NCI-H82 (cell line): ENCODE measurements at places on chromosomes 5 and 9.

DNA sequence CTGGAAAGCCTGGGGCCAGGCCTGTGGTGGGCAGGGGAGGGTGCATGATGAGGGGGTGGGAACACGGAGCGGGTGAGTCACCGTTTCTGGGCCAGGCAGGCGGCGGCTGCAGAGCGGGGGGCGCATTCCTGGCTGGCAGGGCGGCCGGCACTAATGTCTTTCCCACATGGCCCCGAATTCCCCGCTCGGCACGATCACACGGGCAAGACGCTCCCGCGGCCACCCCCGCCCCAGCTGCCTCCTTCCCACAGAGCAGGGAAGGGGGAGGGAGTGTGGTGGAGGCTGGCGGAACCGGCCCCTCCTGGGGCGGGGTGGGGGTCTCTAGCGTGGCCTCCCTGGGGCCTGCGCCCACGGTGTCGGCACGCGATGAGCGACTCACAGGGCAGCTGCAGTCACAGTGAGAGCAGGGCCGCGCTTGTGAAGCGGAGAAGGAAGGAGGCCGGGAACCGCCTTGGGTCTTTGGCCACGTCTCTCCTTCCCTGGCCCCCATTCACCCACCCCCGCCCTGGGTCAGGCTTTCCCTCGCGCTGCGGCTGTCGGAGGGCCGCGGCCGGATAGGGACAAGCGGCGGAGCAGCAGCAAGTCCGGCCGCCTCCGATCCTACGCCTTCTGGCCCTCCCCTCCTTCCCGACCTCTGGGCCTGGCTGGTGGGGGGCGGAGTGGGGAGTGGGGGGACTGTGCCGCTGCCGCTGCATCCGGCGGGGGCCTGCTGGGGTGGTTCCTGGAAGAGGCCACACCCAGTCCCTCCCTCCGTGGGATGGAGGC is 48.9 kb downstream of the CXXC5 start:
- peak; percentile 34 for DNase-seq

DNA sequence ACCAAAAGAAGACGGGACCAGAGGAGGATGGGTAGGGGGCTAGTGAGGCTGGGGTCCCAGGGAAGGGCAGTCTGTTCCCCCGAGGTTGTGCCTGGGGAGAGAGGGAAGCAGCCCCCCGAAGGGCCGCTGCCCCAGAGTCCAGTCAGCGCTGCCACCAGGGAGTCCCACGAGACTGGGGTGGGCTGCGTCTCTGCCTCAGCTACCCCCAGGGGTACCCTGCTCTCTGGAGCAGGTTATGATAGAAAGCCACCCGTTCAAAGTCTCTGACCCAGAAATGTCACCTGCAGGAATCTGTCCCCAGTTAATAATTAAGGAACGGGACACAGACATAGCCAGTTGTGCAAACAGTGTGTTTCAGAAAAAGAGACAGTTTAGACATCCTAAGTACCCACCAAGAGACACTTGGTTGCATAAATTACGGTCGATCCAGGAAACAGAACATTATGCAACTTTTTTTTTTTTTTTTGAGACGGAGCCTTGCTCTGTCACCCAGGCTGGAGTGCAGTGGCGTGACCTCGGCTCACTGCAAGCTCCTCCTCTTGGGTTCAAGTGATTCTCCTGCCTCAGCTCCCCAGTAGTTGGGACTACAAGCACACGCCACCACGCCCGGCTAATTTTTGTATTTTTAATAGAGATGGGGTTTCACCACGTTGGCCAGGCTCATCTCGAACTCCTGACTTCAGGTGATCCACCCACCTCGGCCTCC is 10.7 kb upstream of the AGPAT2 start:
- no peak for DNase-seq

GRCh38 chr5:119022017-119022745 is 33.8 kb upstream of the DTWD2 start:
- no peak for DNase-seq

GRCh38 chr5:45800331-45800730 is 104.2 kb upstream of the HCN1 start:
- DNase-seq = no peak

DNA sequence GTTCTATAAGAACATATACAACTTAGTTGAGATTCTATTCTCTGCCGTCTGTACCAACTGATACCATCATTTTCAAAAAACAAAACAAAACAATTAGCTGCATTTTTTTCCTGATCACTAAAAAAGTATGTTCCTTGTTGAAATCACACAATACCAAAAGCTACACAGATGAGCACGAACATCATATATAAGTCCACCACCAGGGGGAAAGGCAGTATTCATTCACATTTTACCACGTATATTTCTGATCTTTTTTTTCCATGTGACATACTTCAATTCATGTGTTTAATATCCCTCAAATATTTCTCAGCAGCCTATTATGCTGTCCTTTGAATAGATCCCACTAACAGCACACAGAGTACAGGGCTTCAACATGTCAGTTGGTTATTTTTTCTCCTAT is 40.6 kb downstream of the IRX2 start:
- no peak for DNase-seq

DNA sequence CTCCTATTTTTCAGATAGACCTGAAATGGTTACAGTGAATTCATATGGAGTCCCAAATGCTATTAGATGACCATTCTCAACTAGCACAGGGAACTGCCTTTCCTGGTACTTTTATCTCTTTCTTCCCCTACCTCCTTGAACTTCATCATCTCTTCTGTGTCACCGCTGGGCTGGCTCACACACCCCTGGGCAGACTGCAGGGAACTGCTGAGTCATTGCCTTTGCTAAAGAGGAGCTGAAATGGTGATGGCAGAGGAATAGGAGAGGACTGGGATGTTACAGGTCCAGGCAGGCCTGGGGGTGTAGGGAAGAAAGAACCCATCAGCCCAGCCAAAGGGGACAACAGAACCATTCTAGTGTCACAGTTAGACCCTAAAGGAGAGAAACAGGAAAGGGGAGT is 322.3 kb downstream of the ASTN2 start:
- no peak for DNase-seq

GRCh38 chr5:134226441-134227192 is 744 bp upstream of the PPP2CA start:
- peak; percentile 48 for DNase-seq

DNA sequence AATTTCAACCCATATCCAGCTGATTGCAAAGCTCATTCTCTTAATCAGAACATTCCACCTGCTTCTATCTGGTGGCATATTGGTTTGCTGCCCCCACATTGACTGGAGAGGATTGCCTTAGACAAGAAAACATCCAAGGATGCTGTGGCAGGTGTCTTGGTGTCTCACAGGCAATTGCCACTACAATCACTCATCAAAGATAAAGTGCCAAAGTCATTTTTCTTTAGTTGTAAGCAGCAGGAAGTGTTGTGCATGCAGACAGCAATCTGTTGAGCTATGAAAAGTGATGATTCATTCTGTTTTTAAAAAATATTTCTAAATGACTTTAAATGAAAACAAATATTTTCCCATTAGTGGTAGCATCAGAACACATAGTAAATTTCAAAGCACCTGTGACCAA is 53.9 kb downstream of the CDH6 start:
- no peak for DNase-seq

DNA sequence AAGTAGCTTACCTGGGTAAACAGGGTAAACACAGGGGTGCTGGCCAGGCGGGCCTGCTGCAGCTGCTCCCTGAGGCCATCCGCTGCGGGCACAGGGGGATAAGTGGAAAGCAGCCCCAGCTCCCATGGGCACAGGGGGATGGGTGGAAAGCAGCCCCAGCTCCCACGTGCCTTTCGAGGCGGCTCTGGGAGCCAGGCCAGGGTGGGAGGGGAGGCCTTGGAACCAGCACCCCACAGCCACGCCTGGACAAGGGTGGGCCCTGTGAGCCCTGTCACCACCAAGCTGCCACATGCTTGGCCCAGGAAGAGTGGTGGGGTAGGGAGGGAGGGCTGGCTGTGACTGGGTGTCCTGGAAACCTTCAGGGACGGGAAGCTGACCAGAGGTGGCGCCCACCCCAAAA is 7.8 kb upstream of the CARD9 start:
- DNase-seq = no peak

- DNase-seq = no peak
These were observed 48.3 kb upstream of the EGFL7 start for GRCh38 chr9:136614372-136614922.

- DNase-seq = no peak
These were observed 35.2 kb downstream of the COL27A1 start for GRCh38 chr9:114190563-114190905.

DNA sequence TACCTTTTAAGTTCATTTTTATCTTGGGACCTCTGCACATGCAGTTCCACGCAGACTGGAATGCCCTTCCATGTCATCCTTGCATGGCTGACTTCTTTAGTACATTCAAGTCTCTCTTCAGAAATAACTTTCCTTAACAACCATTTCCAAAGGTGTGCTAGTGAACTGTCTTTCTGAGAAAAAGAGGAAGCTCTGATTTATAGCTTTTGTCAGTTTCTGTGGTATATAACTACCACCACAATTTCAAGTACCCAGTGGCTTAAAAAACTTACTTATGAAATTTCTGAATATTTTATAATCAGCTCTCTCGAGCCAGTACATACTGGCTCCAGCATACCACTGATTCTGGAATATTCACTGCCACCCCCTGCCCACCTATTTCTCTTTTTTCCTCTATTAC is 1613.8 kb downstream of the MAT2B start:
- DNase-seq = no peak

DNA sequence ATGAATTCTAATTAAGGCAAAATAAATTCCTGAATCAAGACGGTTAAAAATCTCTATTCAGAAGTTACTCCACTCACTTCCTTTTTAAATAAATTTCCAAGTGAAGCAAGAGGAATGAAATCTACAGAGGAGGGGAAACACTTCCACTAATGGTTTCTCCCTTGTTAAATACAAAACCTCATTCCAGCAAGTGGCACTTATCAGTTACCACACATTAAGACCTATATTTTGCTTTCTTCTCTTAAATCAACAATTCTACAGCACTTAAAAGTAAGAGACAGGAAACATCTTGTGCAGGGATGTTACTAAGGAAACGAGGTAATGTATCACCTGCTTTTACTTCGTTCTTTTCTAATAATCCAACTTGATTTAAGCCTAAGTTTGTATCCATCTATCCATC is 172.6 kb downstream of the RAPGEF6 start:
- DNase-seq = no peak

DNA sequence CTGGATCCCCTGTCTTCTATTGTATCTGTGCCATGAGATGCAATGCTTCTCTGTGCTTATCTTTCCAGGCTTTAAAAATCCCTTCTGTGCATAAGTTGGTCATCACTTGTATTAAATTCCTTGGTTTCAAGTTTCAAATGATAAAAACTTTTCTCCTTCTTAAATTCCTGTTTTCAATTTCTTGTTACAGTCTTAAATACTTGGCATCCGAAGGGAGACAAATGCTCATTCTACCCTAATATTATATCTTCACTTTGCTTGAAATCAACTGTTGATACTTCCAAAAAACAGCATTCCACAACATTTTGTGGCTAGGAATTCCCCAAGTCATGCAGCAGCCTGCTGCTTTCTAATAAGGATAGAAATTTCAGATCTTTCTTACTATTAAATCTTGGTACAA is 413.2 kb upstream of the ACTBL2 start:
- no peak for DNase-seq

DNA sequence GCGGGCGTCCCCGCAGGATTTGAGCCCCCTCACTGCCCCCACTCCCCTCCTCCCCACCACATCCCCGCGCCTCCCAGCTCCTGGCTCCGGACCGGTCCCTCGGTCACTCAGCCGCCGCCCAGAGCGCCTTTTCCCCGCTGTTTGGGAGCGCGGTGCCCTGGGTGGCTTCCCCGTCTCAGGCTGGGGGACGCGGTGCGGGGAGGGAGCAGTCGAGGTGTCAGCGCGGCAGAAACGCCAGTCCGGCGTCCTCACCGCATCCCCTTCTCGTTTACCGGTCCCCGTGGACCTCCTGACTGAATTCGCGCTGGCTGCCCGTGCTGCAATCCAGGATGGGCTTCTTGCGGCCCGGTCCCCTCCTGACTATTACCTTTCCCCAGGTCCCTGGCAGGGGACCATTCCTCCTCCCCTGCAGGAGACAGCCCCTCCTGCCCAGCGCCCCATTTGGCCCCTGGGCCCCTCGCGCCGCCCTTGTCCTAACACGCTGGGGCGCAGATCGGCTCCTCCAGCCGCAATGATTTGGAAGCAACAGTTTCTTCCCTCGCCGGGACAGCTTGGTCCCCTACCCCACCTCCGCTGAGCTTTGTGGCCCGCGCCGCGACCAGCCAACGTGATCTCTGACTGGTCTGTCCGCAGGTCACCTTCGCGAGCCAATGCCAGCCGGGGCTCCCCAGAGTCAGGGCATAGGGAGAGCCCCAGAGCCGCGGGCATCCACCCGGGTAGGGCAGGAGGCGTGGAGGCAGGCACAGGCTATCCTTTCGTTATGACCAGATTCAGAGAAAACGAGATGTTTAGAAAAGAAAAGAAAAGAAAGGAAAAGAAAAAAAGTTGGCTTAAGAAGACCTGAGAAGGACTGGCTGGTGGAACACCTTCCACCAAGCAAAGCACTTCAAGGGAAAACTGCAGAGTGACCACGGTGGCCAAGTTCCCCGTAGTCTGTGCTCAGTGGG is 1.2 kb downstream of the ANKRD33B start:
- peak; percentile 41 for DNase-seq

DNA sequence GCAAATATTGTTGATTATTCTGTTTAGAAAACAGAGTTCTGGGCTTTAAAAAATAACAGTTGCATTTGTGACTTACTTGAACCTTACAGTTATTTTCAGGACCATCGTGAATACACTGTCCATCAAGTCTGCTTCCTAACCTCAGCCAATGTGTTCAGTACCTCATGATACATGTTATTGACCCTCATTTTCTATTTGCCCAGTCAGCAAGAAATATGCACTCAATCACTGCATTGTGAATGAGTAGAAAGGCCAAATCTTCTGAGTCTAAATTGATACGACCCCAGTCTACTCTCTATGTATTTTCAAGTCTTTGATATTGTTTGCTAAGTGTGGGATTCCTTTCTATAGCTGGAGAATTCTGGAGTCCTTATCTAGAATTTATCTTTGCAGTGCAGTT is 156.2 kb downstream of the RAB3C start:
- no peak for DNase-seq

DNA sequence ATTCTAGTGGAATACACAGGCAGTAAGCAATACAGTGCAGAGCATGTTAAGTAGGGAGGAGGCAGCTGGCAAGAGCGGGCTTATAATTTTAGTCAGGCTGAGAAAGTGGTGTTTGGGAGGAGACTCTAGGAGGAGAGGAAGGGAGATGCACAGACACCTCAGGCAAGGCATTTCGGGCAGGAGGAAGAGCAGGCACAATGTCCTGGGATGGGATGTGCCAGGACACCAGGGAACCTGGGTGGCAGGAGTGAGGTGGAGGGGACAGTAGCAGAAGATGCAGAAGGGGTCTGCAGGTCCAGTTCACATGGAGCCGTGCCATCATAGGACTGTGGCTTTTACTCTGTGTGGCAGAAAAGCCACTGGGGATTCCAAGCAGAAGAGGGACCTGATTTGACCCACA is 143.7 kb upstream of the FSTL4 start:
- DNase-seq = no peak

- no peak for DNase-seq
These were observed 31.0 kb upstream of the NR3C1 start for GRCh38 chr5:143434261-143435209.

- no peak for DNase-seq
These were observed 61.1 kb upstream of the SAP30L start for GRCh38 chr5:154384480-154385235.
